ENCODE measurements at places on chromosomes 13 and 19.

- DNase-seq = no peak
Measured at GRCh38 chr13:42720113-42720857, 61.1 kb upstream of the FAM216B start.

- DNase-seq = no peak
Measured at GRCh38 chr19:47152205-47152604, 21.6 kb downstream of the SAE1 start.

DNA sequence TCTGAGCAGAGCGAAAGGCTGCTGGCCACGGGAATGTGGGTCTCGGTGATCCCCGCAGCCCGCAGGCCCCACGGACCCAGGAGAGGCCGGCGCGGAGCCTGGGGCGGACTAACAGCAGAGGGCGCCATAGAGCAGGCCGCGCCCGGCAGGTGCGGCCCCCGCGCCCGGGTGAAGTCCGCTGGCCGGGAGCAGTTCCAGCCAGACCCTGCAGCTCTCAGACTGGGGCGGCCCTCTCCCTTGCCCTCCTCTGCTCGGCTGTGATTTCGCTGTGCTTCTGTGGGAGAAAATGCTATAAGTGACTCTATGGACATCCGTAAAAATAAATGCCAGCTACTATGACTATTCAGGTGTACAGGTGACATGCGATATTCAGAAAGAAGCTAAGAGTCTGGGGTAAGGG lies 37.7 kb downstream of the GSX1 start:
- DNase-seq = peak; percentile 70

GRCh38 chr13:77544355-77544754 lies 8.8 kb downstream of the SCEL start:
- DNase-seq = no peak

- DNase-seq = no peak
Measured at GRCh38 chr13:110520431-110521295, 40.9 kb downstream of the RAB20 start.

GRCh38 chr13:107069108-107069776 lies 501.3 kb upstream of the ARGLU1 start:
- no peak for DNase-seq

DNA sequence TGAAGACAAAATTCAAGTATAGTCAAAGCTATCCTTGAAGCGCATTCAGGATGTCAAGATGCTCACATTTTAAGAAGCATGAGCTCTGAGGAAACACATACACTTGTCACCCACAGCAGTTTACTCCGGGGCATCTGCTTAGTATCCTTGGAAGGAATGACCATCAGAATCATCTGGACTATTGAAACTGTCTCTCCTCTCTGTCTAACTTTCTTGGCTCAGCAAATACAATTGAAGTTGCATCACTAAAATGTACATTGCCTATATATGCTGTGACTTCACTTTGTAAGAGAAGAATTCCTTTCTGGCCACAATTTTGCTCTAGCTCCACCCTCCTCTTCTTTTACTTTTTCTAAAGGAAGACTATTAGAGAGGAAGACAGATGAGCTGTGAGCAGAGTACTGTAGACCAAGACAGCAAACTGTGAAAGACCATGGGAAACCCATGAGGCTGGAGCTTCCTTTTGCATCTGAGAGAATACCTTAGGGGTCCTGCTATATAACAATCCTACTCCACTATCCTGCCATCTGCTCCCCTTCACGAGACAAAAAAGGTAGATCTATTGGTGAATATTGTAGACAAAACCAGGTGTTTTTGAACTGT lies 906.3 kb downstream of the PCDH9 start:
- no peak for DNase-seq

GRCh38 chr13:58376349-58376748 lies 744.8 kb downstream of the PCDH17 start:
- DNase-seq = no peak

- no peak for DNase-seq
Measured at GRCh38 chr19:51407511-51408131, 9.8 kb downstream of the SIGLEC10 start.

Data from stimulated activated effector memory CD8-positive, alpha-beta T cell treated with anti-CD3 and anti-CD28 coated beads, Interleukin-12 subunit alpha, Interleukin-12 subunit beta, amount 100 ng/mL, for 72 hours (primary cell).